ENCODE measurements at places on chromosomes 3 and 15.
A peak's percentile ranks its signal among the peaks of the same experiment; 100 is the strongest.

- H3K27ac ChIP-seq, result no peak overlapping the region
- DNase-seq, result peak; percentile 66
- H3K36me3 ChIP-seq, result no peaks in the 10 kb centered on the region
- H3K27me3 ChIP-seq, result no peaks in the 10 kb centered on the region
- H3K4me3 ChIP-seq, result no peak overlapping the region
- H3K4me1 ChIP-seq, result no peaks in the 10 kb centered on the region
Observed at GRCh38 chr3:127072221-127072771, 89.4 kb downstream of the PLXNA1 start.

DNA sequence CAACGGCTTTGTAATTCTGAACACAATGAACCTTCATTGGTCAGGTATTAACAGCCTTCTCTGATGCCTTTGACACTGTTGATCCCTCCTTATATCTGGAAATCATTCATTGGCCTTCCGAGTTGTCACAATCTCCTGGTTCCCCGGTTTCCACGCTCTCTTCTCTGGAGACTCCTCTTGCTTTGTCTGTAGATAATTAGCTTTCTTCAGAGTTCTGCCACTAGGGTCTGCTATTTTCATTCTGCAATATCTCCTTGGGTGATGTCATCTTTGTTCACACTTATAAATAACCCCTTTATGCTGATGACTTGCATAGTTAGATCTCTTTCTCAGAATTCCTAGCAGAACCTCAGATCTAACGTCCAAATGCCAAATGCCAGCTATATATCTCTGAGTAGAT is 583.8 kb upstream of the ZNF717 start:
- no peaks in the 10 kb centered on the region for H3K27me3 ChIP-seq
- no peak overlapping the region for H3K27ac ChIP-seq
- DNase-seq, result no peak
- H3K36me3 ChIP-seq, result no peaks in the 10 kb centered on the region

DNA sequence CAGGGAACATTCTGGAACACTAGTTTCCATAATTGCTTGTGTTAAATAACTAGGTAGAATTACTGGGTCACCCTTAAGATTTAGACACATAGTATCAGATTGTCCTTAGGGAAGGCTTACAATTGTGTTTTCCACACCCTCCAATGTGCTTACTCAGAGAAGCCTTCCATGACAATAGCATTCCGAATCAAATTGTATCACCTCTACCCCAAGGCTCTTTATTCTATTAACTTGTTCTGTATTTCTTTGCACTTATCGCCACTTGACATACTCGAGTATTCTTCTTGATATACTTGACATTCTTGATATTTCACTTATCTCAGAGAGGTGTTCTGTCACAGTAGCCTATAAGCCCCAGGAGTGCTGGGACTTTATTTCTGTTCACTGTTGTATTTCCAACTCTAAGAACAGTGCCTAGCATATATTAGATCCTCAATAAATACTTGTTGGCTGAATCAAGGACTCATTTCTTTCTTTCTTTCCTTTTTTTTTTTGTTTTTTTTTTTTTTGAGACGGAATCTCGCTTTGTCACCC is 238.9 kb upstream of the PDZRN3 start:
- no peaks in the 10 kb centered on the region for H3K36me3 ChIP-seq
- no peak overlapping the region for H3K27ac ChIP-seq
- DNase-seq, result no peak
- H3K4me3 ChIP-seq, result no peak overlapping the region

GRCh38 chr3:30300809-30301208 is 305.6 kb upstream of the TGFBR2 start:
- no peaks in the 10 kb centered on the region for H3K36me3 ChIP-seq
- H3K27ac ChIP-seq, result no peak overlapping the region
- H3K4me1 ChIP-seq, result no peaks in the 10 kb centered on the region
- DNase-seq, result no peak
- H3K27me3 ChIP-seq, result no peaks in the 10 kb centered on the region

GRCh38 chr3:190119461-190120268 is 1.0 kb downstream of the P3H2 start:
- peak overlapping the region; percentile 52 for H3K4me3 ChIP-seq
- DNase-seq, result no peak
- peaks cover 35% of the 10 kb centered on the region for H3K4me1 ChIP-seq
- H3K27ac ChIP-seq, result peak overlapping the region; percentile 49
- peaks cover 50% of the 10 kb centered on the region for H3K27me3 ChIP-seq

DNA sequence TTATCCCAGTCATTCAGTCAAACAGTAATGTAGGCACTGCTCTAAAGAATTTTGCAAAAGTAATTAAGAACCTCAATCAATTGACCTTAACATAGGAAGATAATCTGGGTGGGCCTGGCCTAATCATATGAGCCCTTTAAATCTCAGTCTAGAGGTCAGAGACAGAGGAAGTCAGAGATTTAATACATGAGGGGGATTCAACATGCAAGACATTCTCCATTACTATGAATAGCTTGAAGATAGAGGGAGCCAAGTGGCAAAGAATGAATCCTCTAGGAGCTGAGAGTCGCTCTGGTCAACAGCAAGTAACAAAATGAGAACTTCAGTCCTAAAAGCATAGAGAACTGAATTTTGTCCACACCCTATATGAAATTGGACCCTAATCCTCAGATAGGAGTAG is 39.0 kb upstream of the MBNL1 start:
- no peak overlapping the region for H3K27ac ChIP-seq
- DNase-seq, result no peak
- peaks cover 5% of the 10 kb centered on the region for H3K4me1 ChIP-seq
- H3K36me3 ChIP-seq, result no peaks in the 10 kb centered on the region
- H3K4me3 ChIP-seq, result no peak overlapping the region
- no peaks in the 10 kb centered on the region for H3K27me3 ChIP-seq

DNA sequence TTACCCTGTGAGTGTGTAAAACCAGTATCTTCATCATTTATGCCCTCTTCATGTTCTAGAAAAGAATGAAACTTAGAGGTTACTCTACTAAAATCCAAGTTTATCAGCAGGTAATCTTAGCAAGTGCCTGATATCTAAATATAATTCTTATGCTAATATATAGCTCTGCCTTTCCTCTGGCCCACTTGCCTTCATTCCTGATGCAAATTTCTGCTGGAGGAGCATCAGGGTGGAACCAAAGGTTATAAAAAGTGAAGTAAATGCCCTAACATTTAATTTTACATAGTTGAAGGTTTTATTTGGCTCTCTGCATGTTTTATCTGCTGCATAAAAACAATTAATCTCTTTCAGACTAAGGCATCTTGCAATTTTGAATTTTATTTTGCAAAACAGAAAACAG is 936.2 kb downstream of the ROBO2 start:
- no peak for DNase-seq
- H3K27me3 ChIP-seq, result no peaks in the 10 kb centered on the region
- no peaks in the 10 kb centered on the region for H3K36me3 ChIP-seq
- H3K27ac ChIP-seq, result no peak overlapping the region
- no peak overlapping the region for H3K4me3 ChIP-seq
- no peaks in the 10 kb centered on the region for H3K4me1 ChIP-seq

- no peak overlapping the region for H3K27ac ChIP-seq
- H3K4me3 ChIP-seq, result no peak overlapping the region
- no peak for DNase-seq
- no peaks in the 10 kb centered on the region for H3K36me3 ChIP-seq
- H3K27me3 ChIP-seq, result no peaks in the 10 kb centered on the region
- no peaks in the 10 kb centered on the region for H3K4me1 ChIP-seq
Observed at GRCh38 chr3:189778340-189778950, 147.3 kb downstream of the TP63 start.

DNA sequence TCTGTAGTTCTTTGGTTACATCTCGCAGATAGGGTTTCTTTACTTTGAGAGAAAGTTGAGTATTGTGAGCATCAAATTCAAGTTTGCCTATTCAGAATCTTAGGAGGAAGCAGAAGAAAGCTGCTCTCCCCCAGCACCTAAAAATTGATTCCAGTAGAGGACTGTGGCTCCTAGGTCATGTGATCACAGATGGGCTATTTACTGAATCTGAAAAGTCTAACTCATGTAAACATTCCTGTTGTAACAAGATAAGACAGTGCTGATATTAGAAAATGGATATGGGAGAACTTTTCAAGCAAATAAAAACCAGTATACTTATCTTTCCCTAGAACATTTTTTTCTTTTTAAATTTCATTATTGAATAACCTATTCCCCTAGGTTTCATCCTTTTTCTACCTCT is 308.4 kb upstream of the SLITRK3 start:
- H3K27ac ChIP-seq, result no peak overlapping the region
- H3K36me3 ChIP-seq, result no peaks in the 10 kb centered on the region

DNA sequence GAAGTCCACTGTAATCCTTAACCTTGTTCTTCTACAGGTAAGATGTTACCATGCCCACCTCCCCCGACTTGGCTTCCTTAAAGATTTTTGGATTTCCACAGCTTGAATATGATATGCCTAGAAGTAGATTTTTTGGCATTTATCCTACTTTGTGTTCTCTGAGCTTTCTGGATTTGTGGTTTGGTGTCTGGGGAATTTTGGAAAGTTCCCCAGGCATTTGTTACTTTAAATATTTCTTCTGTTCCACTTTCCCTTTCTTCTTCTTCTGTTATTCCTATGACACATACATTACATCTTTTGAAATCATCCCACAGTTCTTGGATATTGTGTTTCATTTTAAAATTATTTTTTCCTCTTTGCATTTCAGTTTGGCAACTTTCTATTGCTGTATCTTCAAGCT is 122.1 kb upstream of the TMEM108 start:
- H3K4me3 ChIP-seq, result no peak overlapping the region
- H3K4me1 ChIP-seq, result no peaks in the 10 kb centered on the region
- H3K27me3 ChIP-seq, result no peaks in the 10 kb centered on the region
- no peak overlapping the region for H3K27ac ChIP-seq

- no peak for DNase-seq
- no peaks in the 10 kb centered on the region for H3K27me3 ChIP-seq
- no peak overlapping the region for H3K4me3 ChIP-seq
- no peaks in the 10 kb centered on the region for H3K36me3 ChIP-seq
- H3K27ac ChIP-seq, result no peak overlapping the region
Observed at GRCh38 chr3:125175295-125176078, 37.1 kb downstream of the SLC12A8 start.

Data from spleen (tissue), 13 donors.